ENCODE measurements at places on chromosomes 7 and 10.

GRCh38 chr7:69105092-69105491, 493.2 kb upstream of the AUTS2 start:
- DNase-seq = no peak

GRCh38 chr7:127893547-127893946, 137.7 kb downstream of the LRRC4 start:
- no peak for DNase-seq

GRCh38 chr10:108673741-108674140, 1249.6 kb downstream of the XPNPEP1 start:
- no peak for DNase-seq

- no peak for DNase-seq
Observed at GRCh38 chr7:147885869-147886268, 704.7 kb upstream of the C7orf33 start.

GRCh38 chr10:68517188-68517587, 10.1 kb downstream of the SLC25A16 start:
- DNase-seq = no peak

DNA sequence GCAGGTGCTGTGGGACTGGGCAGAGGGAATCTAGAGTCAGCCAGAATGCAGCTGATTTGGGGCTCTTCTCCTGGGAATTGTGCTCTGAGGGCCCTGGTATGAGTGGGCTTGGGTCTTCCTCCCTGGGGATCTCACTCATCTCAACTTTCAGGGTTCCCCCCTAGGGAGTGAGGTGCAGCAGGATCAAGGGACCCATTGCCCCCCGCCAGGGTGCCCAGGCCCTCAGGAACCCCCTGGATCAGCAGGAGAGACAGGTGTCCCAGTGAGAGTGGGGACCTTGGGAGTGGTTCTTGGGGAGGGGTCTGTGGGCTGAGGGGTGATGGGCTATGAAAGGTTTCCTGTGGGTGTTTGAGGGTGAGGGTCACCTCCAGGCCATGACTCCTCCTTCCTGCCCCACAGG, 17.6 kb upstream of the VOPP1 start:
- no peak for DNase-seq

DNA sequence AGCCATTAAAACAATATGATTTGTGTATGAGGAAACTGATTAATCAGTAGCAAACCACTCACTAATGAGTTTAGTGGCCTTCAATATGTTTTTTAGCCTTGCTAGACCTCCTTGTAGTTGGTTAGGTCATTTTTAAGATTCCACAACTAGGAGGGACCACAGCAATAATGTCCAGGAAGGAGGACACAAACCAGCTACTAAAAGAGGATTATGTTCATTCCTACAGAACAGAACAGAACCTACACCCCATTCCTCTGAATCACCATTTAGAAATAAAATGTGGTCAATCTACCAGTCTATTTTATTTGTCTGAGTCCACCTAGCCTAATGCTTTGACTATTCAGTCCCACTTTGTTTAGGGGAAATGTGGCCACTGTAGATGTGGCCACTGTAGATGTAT, 226.3 kb downstream of the GLI3 start:
- DNase-seq = no peak

DNA sequence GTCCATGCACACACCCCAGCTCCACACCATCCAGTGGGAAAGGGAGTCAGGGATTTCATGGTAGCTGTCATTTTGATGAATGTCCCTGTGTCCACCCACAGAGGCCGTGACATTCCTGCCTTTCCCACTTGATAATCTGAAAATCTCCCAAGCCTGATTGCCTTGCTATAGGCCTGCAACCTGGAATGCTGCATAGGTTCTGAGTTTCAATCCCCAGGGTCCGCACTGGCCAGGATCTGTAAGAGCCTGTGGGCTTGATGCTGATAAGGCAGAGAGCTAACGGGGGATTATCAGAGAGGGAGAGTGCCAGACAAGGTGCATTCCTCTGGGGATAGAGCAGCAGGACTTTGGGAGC, 57.5 kb downstream of the RBM20 start:
- no peak for DNase-seq

GRCh38 chr7:19526639-19527038, 182.2 kb downstream of the POLR1F start:
- no peak for DNase-seq

DNA sequence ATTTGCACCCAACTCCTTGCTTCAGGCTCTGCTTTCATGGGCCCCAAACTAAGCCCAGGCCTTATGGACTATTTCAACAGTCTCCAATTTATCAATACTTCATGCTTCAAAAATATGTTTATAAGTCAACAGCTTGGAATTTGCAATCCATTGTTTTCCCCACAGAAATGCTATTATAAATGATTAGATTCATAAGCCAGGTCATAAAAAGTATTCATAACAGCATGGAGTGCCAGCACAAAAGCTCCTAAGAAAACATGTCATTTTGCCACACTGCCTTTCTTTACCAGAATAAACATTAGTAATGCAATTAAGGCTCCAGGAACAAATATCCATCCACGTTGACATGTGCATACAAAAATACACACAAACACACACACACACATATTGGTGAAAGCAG, 30.1 kb downstream of the OSBPL3 start:
- DNase-seq = no peak

DNA sequence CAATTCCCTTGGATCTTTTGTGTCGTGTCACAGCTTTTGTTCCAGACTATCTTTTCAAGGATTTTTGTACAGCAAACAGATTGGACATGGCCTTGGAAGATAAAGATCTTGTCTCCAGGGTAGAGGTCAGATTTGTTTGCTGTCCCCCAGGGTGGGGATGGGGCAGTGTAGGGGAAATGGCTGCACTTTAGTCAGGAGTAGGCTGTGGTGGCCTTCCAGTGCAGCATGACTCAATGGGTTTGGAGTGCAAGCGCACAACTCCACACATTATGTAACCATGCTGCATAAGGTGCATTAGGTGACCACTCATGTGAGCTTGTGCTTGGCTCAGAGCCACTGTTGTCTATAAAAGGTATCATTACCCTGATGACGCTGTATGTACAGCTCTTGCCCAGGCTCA, 23.9 kb upstream of the ADAMTS14 start:
- DNase-seq = no peak

DNA sequence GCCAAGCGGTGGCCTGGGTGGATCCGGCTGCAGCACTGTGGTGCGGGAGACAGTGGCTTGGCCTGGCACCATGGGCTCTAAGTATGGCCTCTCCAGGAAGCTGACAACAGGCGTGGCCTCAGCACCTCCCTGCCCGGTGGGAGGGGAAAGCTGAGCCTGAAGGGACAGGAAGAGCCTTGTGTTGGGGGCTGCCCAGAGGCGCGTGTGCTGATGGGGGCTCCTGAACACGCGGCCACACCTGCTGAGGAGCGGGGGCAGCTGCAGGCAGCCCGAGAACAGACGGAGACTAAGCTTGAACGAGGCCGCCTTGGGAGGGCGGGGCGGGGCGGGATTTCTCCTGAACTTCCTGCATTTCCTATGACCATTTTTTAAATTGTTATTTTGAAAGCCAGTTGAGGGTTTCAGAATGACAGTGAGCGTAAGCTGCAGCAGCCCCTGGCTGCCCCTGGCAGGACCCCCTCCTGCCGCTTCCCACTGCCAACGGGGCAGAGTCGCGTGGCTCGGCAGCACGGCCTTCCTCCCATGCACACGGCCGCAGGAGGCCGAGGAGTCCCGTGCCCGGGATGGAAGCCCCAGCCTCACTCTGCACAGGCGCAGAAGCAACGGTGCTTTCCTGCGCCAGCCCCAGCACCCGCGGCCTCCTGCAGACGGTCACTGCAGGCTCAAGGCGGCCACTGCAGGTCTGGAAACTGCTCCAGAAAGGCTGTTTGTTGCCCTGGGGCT, 43.2 kb downstream of the DPYSL4 start:
- no peak for DNase-seq

DNA sequence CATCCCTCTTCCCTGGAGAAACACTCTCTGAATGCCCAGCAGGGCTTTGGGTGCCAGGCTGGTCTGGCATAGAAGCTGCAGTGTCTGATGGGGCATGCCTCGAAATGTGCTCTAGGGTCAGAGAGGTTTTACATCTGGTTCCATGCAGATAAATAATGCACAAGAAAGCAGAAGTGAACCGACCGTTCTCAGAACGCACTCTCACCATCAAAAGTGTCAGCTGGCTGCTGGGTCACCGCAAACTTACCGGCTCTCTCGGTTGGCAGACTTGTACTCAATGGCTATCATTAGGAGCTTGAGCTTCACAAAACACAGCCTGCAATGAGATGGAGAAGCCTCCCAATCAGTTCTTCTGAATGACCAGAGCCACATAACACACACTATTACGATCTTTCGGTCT, 610.0 kb downstream of the KCNMA1 start:
- no peak for DNase-seq

- DNase-seq = no peak
Observed at GRCh38 chr10:32979041-32979440, 21.0 kb upstream of the ITGB1 start.

DNA sequence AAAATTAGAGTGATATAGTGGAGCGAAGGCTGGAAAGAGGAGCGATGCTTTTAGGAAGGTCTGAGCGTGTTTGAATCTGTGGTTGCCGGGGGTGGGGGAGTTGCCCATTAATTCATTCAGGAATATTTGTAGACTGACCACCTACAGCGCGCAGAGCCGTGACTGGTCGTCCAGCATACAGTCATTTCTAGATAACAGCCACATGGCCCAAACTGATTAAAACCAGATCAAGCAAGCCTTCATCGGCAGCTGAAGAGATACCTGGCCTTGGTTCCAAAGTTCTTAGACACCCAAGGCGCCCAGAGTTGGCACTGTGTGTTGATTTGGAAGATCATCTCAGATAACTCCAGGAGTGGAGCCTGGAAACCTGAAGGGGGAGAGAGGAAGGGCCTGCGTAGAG, 1.7 kb downstream of the PROSER2 start:
- no peak for DNase-seq

GRCh38 chr10:71978476-71978875, 14.3 kb downstream of the CHST3 start:
- no peak for DNase-seq

- peak; percentile 21 for DNase-seq
Observed at GRCh38 chr10:119282446-119282845, 75.1 kb downstream of the GRK5 start.

- no peak for DNase-seq
Observed at GRCh38 chr7:44917465-44917864, 32.1 kb upstream of the PURB start.

GRCh38 chr10:21257919-21258318, 267.6 kb downstream of the SKIDA1 start:
- DNase-seq = no peak

GRCh38 chr10:88598055-88598454, 11.5 kb downstream of the LIPJ start:
- no peak for DNase-seq

GRCh38 chr10:79314761-79315601, 32.3 kb upstream of the PPIF start:
- DNase-seq = no peak

GRCh38 chr7:107605218-107605815, 25.3 kb downstream of the BCAP29 start:
- peak; percentile 39 for DNase-seq

GRCh38 chr10:11573497-11573896, 38.0 kb downstream of the USP6NL start:
- peak; percentile 2 for DNase-seq

DNA sequence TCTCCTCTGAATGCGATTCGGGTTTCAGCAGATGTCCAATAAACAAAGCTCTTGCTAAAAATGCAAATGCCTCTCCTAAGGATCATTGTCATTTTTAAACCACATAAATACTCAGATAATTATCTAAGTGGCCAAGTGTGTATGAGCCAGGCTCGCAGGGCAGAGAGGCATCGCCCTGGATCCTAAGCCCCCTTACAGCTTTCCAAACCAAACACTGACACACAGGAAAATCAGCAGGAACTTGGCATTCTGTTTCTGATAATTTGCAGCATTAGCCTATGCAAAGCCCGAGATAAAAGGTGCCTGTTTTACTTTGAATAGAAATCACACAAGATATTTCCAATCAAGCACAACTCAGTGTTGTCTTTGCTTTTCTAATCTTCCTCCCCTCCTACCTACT, 134.4 kb downstream of the ABCA13 start:
- peak; percentile 62 for DNase-seq

DNA sequence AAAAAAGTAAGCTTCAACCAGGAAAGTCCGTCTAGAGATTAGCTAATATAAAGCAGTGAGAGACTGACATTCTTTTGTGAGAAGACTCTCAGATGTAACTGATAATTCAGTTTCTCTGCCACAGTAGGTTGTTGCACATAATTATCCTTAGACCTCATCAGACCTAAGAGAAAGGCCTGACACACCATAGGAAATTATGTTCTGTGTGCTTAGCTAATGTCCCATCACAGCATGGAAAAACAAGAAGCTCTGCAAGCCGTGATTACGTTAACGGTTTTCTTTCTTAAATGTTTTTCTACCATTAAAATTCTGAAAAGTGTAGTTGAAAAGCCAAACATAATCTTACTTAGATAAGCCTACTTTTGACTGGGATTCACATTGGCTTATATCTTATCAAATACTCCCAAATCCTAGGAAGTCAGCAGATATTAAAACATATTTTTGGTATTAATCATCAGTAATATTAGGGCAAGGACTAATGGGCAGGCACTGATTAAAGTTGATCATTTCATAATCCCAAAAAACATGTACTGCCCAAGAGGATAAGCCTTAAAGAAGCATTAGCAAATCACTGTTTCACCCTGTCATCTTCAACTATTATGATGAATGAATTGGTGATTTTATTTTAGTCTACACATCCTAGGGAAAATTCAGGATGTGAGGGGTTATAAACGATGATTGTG, 5.2 kb downstream of the CSTF2T start:
- DNase-seq = no peak

DNA sequence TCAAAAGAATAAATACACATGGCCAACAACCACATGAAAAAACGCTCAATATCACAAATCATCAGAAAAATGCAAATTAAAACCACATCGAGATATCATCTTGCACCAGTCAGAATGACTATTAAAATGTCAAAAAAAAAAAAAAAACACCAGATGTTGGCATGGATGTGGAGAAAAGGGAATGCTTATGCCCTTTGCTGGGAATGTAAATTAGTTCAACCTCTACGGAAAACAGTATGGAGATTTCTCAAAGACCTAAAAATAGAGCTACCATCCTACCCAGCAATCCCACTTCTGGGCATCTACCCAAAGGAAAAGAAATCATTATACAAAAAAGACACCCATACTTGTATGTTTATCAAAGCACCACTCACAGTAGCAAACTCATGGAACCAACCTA, 45.0 kb upstream of the DIP2C start:
- no peak for DNase-seq

DNA sequence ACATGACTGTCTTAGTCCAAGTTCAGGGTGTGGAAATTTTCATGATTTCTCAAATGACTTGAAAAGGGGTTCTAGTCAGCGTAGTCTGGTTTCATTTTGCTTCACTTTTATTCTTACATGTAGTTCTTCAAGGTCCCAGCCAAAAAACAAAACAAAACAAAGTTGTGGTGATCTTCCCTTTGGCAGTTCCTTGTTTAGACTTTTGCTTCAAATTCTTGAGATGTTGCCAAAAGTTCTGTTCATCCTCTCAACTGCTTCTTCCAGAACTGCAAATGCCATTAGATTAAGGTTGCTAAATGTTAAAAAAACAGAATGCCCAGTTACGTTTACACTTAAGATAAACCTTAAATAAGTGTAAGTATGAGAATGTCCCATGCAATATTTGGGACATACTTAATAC, 370.8 kb upstream of the LRRTM3 start:
- DNase-seq = no peak

- no peak for DNase-seq
Observed at GRCh38 chr10:93099670-93100069, 26.0 kb downstream of the CYP26A1 start.

GRCh38 chr7:92121681-92122080, 12.6 kb downstream of the CYP51A1 start:
- DNase-seq = no peak
